SHP77 treated with DMSO at 0.1 percent for 48 hours (cell line): ENCODE measurements at places on chromosomes 5 and 9.

DNA sequence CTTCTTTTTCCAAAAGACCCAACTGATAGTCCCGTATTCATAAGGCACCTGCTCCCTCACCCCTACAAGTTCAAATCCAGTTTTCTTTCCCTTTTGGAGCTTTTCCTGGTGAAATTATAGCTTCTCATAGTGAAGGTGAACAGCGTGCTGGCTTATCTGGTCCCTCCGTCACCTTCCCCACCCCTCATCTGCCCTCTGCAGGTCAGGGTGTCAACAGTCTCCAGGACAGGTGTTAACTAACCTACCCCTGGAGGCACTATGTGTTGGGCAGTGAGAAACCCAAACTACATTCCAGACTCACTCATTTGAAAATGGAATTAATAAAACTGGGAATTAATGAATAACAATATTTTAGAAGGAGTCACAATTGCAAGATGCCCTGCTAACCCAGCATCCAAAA is 109.0 kb upstream of the TAS2R1 start:
- no peak for DNase-seq

DNA sequence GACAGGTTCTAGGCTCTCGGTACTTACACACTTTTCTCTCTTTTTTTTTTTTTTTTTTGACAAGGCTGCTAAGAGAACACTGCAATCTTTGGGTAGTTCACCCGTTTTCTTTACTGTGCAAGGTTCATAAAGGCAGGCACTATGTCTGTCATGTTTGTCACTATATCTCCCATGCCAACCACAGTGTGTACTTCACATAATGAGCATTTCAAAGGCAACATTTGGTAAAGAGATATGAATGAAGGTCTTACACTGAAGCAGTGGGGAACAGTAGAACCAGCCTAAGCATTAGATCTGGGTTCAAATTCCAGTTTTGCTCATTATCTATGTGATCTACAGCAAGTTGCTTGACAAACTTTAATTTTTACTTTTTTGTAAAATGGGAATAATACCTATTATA is 1.5 kb upstream of the HMGCR start:
- DNase-seq, result no peak

DNA sequence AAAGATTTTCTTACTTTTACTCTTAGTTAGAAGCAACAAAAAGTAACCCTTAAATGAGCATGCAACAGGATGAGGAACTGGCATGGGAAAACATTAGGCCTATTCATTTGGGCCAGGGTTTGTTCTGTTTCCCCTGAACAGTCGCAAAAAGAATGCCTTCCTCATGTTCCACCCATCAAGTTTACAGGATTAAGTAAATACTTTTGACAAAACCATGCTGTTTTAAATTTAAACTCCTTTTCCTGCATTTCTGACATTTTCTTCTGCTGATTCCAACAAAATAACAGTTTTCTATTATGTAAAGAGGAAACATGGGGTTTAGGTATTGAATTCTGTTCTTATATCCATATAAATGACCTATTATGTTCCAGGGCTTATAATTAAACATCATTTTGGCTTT is 236.6 kb upstream of the ACTBL2 start:
- no peak for DNase-seq

GRCh38 chr5:148090146-148090772 is 26.5 kb downstream of the SPINK5 start:
- no peak for DNase-seq

GRCh38 chr5:33363537-33363936 is 77.2 kb upstream of the TARS1 start:
- DNase-seq, result no peak

DNA sequence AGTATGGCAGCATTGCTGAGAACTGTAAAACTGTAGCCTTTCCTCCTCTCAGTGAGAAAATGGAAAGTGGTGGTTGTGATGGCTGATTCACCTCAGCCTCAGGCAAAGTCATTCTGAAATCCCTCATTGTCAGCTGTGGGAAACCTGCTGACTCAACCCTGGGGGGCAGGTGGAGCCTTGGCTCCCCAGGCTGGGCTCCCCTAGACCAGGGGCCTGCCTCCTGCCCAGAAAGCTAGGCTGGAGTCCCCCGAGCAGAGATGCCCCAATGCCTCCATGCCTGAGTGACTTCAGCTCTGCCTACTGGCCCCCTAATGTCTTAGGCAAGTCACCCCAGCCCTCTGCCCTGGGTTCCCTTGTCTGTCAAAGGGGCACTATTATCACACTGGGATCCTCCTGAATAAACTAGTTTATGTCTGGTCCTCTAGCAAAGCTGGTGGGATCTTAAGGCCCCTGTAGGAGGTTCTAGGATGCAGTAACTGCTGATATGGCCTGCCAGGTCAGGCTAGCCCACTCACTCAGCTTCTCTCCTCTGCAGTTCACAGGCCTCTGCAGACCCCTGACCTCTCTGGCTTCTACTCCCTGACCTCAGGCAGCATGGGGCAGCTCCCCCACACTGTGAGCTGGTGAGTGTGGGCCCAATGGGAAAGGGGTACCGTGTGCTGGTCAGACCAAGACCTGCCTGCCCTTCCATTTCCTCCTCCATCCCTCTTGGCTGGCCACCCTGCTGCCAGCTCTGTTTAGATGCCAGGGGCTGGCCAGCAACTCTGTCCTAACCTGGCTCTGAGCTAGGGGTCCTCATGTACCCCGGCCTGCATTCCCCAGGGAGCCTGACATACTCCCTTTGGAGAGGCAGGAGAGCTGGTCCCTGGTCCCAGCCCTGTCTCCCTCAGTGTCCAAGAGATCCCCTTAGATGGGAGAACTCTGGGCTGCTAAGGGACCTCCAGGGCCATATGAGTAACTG is 24.2 kb downstream of the TCF7 start:
- no peak for DNase-seq

GRCh38 chr5:180795771-180796313 is 6.8 kb downstream of the MGAT1 start:
- DNase-seq, result no peak
